ENCODE measurements at places on chromosomes 13 and 19.

- DNase-seq, result no peak
Observed at GRCh38 chr13:58907347-58907746, 1256.4 kb downstream of the DIAPH3 start.

GRCh38 chr13:21674490-21675009 lies 3.7 kb downstream of the FGF9 start:
- DNase-seq, result no peak

DNA sequence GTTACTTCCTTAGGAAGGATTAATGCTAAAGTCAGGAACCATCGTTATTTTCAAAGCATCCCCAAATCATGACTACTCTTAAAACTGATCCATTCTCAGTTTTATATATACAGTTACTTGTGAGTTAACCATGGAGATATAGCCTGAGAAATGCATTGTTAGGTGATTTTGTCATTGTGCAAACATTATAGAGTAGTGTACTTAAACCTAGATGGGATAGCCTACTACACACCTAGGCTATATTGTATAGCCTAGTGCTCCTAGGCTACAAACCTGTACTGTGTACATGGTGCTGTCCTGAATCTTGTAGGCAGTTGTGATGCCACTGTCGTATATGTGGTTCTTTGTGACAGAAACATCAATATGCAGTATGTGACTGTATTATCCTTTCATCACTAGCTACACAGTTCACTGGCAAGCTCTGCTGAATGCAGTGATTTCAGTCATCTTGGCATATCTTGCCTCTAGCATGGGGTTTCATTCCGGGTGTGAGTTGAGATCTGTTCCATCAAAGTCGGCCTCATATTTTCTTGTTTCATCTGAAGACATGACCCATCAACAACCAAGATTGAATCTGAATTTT lies 45.3 kb downstream of the CDK8 start:
- peak; percentile 1 for DNase-seq

- DNase-seq, result no peak
Observed at GRCh38 chr13:52924289-52925148, 76.1 kb upstream of the PCDH8 start.

- no peak for DNase-seq
Observed at GRCh38 chr19:4589579-4590410, 30.3 kb upstream of the SEMA6B start.

- DNase-seq, result no peak
Observed at GRCh38 chr19:29860492-29860891, 48.7 kb downstream of the CCNE1 start.

GRCh38 chr19:27821418-27822018 lies 1391.4 kb downstream of the UQCRFS1 start:
- DNase-seq, result no peak

GRCh38 chr13:41694545-41695301 lies 237.4 kb downstream of the RGCC start:
- DNase-seq, result peak; percentile 97

GRCh38 chr19:48501494-48502349 lies 9.9 kb downstream of the LMTK3 start:
- DNase-seq, result peak; percentile 39

- no peak for DNase-seq
Observed at GRCh38 chr19:45710356-45711130, 18.1 kb downstream of the QPCTL start.

DNA sequence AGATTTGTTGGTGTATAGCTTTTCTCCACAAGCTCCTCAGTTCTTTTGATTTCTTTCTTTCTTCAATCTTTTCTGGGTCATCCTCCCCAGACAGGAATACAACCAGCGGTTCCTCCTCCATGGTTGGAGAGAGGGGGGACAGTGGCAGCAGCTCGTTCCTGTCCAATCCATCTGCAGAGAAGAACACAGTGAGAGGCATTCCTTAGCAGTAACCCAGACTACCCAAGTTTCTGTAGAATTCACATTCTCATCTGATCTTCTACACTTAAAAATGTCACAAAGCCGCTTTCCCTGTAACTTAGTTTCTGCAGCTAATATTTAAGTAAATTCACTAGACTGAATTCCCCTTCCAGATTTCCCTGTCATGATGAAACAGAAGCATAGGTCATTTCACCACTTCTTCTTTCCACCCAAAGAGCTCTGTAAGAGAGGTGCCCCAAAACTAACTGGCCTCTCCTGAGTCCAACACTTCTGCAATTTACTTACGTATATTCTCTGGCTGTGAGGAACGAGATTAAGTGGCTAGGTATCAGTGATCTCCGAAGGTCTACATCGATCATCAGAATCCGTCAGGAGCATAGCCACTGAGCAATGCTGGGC lies 171.9 kb downstream of the TBC1D4 start:
- no peak for DNase-seq

GRCh38 chr19:33676999-33677665 lies 55.4 kb downstream of the CHST8 start:
- no peak for DNase-seq

- DNase-seq, result no peak
Observed at GRCh38 chr19:18141031-18141430, 11.9 kb upstream of the PIK3R2 start.

DNA sequence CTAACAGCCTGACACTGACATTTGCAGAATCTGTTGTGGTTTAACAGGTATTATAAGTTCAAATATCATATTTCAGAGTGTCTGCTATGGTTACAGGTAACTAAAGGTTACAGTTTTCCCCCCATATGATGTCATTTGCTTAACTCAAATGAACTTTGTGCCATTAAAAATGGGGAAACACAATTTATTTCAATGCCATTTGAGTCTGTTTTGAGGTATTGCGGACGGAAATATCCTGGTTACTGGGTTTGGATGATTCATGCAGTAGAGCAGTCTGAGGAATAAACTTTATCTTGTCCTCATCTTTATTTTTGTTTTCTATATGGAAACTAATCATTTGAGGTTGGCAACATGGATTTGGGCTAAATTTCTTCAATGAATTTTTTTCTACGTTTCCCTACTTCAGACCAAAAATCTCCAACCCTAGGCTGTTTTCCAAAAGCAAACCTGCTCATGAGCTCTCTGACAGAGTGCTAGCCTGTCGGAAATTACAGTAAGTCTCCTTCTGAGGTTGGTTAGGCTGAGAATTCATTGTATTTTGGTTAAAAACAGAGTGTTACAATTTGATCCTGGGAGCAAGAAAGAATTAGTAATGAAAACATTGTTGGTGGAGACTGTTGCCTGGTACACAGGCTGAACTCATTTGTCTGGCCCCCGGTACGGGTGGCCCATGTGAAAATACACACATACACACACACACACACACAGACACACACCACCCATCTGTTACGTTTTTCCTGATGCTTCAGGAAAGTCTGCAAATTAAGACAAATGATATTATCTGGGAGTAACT lies 66.1 kb downstream of the AKAP11 start:
- DNase-seq, result no peak

- DNase-seq, result no peak
Observed at GRCh38 chr13:33859691-33860303, 41.8 kb downstream of the RFC3 start.

- DNase-seq, result no peak
Observed at GRCh38 chr19:11108746-11109145, 19.5 kb downstream of the LDLR start.
